NCI-H187 treated with DMSO at 0.1 percent for 48 hours (cell line): ENCODE measurements at places on chromosomes 6 and 20.

- DNase-seq = no peak
Observed at GRCh38 chr6:153170511-153170910, 39.4 kb upstream of the RGS17 start.

GRCh38 chr6:17278289-17279063 is 2.7 kb upstream of the RBM24 start:
- DNase-seq = no peak

GRCh38 chr20:57224641-57225138 is 41.8 kb downstream of the BMP7 start:
- no peak for DNase-seq

GRCh38 chr6:38593409-38593808 is 46.3 kb downstream of the BTBD9 start:
- DNase-seq = no peak

DNA sequence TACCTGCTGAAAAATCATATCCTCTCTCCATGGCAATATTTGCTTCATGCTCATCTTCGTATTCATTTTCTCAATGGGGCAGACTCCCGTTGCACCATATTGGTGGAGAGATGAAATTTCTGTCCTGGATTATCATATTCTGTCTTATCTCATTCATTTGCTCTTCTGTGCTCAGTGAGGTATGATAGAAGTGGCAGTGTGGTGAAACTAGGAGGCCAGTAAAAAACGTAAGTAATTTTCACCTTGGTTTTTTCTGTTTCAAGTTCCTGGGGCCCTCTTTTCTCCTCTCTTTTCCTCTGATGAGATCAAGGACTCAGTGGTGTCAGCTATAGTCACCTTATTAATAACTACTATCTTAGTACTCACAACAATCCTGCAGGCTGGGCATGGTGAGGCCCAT is 182.5 kb upstream of the HDAC2 start:
- no peak for DNase-seq

DNA sequence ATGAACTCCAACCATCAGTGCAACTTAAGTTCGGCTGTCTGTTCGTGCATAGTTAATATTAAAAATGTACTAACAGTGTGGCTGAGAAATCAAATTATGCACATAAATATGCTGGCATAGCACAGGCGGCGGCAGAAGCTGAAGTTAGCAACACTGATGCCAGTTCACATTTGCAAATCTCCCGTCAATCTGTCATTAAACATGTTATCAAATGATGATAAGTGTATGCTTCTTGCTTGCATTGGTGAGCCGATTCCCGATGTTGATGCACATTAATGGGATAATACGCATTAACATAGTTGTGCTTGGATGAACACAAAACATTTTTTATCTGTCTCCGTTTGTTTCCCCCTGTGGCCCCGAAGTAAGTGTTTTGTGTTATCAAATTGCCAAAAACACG is 309.4 kb downstream of the ZNF217 start:
- DNase-seq = no peak

DNA sequence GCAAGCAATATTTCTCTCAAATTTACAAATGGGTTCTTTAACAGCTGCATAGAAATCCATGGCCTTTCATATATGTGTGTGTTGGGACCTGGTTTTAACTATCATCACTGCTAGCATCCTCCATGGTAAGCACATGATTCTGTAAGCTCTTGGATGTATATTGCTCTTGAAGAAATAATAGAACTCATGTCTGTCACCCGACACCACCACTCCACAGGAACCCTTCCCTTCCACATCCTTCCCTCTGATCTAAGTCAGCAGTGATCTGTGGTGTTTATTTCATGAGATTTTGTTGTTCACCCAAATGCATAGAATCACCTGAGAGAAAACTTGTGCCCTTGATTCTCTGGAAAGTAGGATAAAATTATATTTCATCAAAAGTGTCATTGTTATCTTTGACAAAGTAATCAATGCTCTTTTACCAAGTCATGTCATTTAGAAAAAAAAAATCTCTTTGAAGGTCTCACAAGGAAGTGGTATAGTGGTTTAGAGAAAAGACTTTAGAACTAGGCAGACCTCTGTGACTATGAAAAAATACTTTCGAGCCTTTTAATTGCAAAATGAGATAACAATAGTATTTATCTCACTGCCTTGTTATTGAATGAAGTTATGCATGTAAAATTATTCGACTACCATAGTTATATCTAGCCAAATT is 649.8 kb upstream of the SLC35B3 start:
- DNase-seq = peak; percentile 49

DNA sequence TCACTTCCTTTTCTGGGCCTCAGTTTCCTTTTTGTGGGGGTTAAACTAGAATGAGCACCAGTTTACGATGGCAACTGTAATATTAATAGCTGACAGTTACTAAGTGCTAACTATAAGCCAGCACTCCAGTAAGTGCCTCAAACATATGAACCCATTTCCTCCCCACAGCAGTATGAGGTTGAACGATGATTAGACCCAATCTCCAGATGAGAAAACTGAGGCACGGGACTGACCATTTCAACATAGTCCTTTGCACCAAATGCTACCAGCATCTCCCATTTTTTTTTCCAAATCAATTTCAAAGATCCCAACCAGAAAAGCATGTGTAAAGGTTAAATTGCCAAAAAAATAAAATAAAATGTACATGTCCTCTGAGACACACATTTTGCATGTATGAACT is 7.1 kb downstream of the SLC13A3 start:
- no peak for DNase-seq

GRCh38 chr6:87951751-87952150 is 95.9 kb upstream of the SPACA1 start:
- DNase-seq = no peak

DNA sequence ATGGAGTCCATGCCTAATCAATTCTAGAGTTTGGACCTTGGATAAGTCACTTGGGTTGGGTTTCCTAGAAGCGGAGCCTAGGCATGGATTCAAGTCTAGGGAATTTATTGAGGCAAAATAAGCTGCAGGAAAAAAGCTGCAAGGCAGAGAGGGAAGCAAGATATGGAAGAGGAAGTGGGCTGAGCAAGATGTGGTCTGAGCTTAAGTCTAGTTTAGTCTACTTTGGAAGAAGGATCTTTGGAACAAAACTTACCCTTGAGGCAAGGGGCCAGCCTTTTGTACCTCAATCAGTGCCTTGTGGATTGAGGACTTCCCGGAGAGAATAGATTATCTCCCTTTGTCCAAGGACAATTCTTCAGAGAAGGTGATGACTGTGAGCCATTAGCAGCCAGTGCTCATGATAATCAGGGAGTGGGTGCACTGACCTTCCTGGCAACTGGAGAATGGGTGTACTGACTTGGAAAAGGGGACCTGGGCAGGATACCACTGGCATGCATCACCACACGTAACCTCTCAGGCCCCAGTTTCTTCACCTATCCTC is 10.9 kb downstream of the ZSCAN9 start:
- no peak for DNase-seq

- no peak for DNase-seq
Observed at GRCh38 chr6:15152700-15153099, 93.2 kb upstream of the JARID2 start.

DNA sequence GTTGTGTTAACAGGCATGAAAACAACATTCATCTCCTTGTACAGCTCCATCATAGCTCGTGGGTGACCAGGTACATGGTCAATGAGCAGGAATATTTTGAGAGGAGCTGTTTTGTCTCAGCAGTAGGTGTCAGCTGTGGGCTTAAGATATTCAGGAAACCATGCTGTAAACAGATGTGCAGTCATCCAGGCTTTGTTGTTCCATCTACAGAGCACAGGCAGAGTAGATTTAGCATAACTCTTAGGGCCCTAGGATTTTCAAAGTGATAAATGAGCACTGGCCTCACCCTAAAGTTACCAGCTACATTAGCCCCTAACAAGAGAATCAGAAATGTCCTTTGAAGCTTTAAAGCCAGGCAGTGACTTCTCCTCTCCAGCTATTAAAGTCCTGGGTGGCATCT is 154.2 kb downstream of the BTBD9 start:
- DNase-seq = no peak

DNA sequence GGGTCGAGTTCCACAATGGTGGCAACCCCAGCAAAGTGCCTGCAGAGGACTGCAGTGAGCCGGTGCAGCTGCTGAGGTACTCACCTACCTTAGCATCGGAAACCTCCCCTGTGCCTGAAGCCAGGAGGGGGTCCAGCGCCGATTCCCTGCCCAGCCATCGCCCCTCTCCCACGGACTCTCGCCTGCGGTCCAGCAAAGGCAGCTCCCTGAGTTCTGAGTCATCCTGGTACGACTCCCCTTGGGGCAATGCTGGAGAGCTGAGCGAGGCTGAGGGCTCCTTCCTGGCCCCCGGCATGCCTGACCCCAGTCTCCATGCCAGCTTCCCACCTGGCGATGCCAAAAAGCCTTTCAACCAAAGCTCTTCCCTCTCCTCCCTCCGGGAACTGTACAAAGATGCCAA is 134.1 kb upstream of the CLDN20 start:
- no peak for DNase-seq

- DNase-seq = no peak
Observed at GRCh38 chr6:92763274-92763584, 656.1 kb downstream of the EPHA7 start.

DNA sequence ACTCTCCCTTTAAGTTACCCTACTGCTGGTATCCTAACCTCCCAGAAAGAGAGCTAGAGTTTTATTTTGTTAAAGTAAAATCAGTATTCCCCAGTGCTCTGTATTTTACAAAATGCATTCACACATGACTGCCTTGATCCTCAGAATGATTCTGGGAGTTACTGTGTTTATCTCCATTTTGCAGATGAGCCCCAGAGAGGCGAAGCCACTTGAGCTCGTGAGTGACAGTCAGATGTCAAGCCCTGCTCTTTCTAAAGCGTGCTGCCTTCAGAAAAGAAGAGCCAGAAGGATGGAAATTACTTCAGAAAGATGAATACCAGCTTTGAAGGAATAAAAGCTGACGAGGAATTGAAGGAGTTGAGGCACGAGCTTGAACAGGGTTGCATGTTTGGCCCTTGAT is 14.1 kb upstream of the OSER1 start:
- DNase-seq = no peak

DNA sequence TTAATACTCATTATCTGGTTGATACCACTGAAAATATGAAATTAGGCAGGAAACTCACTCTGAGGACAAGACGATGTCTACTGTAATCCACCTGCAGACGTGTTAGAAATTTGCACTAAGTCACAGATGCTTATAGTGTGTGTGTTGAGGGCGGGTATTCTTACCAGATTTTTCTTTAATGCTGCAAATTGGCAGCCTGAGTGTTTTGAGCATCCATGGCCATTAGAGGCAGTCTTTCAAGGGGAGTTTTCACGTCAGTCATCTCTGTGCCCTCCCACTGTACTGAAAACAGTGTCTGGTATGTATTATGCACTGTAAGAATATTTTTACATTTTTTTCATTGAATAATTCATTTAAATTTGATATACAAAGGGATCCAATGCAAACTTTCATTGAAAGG is 266.5 kb upstream of the QKI start:
- no peak for DNase-seq

GRCh38 chr20:33803921-33804337 is 7.2 kb upstream of the CHMP4B start:
- no peak for DNase-seq

GRCh38 chr6:21321531-21321930 is 272.0 kb upstream of the SOX4 start:
- no peak for DNase-seq

GRCh38 chr6:87105823-87106222 is 10.9 kb upstream of the CGA start:
- DNase-seq = no peak

DNA sequence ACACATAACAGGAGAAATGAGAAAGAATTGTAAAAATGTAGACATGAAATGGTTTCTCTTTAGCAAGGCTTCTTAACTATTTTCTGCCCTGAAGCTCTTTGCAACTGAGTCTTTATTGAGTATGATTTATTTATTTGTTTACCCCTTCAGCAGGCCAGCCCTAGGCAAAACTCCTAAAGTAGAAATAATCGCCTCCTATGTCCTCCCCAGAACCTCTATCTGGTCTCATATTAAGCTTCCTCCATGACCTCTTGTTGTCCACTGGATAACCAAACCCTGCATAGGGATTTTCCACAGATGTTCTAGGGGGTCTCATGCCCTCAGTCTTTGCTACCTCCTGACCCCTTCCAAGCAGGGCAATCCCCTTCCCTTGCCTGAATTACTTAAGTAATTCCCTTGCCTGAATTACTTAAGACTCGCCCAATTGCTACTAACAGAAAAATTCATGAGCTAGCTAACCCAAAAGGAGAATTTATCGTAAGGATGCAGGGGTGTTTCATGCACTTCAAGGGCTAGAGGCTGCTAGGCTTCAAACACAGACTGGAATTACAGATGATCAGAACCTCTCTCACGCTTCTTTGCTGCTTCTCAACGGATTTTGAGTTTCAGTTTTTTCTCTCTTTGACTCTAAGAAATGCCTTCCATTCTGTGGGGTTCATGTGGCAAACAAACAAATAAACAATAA is 425.9 kb upstream of the RNF217 start:
- no peak for DNase-seq

DNA sequence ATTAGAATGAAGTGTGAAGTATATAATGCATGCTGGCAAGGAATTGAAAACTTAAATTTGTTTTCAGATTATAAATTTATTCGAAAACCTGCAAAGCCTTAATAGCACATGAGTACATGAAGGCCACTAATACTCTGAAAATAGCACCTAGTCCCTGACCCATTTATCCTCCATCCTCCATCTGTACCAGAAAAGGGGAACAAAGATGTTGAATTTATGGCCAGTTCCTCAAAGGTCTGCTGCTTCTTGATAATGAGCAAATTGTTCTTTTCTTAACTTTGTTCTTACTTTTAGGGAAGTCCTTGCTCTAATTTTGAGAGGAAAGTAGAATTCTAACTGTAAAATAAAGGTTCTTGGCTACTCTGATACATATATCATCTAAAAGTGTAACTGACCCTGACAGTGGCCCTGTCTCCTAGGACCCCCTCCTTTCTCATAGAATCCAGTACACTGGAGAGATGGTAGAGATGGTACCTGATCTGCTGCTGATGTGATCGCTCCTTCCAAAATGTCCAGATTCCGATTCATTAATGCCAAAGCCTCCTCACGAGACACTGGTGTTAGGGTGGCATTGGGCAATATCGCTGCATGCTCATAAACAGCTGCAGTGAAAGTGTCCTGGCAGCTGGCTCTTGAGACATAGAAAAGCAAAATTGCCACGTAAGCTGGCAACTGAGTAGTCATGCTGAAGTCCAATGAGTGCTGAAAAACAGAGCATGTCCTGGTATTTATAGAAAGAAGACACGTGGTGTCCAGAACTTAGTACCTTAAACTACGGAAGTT is at the start of gene VNN1:
TSS of gene VNN1 (minus strand) at position 704 of the 783 bp plus-strand sequence. CDS start at position 684, 20 bp downstream.
- DNase-seq = no peak

GRCh38 chr6:3210024-3210610 is 17.3 kb downstream of the TUBB2B start:
- no peak for DNase-seq
